Omental fat pad (tissue), 4 donors: ENCODE measurements at places on chromosomes 4 and X.

DNA sequence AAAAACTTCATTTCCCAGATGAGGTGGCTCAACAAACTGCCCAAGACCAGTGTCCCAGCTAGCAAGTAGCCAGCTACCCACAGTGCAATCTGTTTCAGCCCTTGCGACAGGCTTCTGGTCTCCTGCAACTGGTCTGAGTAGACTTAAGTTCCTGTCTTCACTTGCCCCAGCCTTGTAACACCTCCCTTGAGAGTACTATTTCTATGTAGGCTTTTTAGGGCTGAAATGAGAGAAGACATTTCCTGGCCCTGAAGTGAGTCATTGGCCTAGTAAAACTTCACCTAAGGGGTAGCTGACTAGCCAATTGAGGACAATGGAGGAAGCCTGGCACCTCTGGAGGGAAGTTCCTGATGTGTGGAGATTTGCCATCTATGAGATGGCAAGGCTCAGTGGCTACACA lies 80.1 kb upstream of the STIM2 start:
- DNase-seq = no peak

- no peak for DNase-seq
Measured at GRCh38 chr4:177485528-177485927, 43.3 kb upstream of the AGA start.

GRCh38 chr4:152666946-152667345 lies 12.9 kb downstream of the TMEM154 start:
- no peak for DNase-seq

DNA sequence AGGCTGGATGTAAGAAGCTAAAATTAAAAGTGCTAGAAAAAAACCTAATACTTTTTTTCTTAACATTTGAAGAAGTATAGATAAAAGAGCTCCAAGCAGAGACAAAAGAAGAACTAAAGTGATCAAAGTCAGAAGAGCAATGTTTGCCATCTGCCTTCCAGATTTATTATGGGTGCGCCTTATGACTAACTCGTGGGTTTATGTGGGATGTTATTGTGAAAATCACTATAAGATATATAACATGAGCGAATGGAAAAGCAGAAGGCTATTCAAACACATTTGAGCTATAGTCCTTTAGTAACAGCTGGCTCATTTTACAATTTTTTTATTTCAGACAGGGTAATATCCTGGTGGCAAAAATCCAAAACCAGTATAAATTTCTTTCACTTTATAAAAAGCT lies 1040.7 kb downstream of the RAPGEF2 start:
- DNase-seq = no peak

DNA sequence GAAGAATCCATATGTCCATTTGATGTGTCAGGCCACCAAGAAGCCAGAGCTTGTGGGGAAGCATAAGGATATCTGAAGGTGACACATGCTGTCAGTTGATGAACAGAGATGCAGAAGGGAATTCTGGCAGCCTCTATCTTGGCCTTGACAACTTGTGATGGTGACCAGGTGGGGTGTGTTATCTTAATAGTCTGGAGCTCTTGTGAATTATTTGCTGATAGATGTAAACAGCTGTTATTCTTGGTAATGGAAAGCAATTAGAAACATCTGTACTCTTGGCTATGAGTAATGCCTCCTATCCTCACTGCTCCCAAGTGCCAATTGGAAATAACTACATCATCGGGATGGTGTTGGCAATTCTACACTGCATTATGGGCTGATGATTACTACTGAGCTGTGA lies 51.9 kb downstream of the NAA11 start:
- DNase-seq = no peak

DNA sequence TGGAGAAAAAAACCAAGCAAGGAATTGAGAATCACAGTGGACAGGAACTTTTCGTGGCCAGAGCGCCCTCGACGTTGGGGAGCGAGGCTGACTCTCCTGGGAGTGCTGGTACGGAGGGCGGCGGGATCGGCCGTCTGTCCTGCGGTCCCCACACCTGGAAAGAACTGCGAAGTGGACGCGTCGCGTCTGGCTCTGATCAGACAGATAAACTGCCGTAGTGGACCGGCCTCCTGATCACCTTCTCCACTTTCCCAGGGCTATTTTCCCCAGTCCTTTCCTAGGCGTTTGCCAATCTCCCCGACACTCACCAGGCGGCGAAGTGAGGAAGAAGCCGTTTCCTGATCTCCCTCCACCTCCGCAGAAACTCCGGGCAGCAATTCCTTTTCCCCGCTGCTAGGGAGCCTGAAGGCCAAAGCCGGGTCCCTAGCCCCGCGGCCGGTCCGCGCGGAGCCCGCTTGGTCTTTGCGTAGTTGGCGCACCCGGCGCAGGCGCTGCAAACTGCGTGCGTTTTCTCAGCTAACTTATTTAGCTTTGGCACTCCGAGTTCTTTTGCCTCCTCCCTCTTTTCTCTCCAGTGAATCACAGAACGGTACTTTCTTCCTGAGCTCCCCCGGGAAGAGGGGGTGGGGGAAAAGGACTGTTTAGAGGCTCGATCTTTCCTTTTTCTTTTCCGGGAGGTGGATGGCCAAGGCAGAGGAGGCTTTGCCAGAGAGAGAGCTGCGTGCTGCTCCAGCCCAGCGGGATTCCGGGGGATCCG lies at the start of gene ARSJ:
Gene ARSJ, minus strand, starts transcription at position 500 of the 757 bp plus-strand sequence. CDS start 813 bp downstream, outside the sequence.
- no peak for DNase-seq

- DNase-seq = no peak
Measured at GRCh38 chr4:184821242-184821641, 4.5 kb downstream of the ACSL1 start.

DNA sequence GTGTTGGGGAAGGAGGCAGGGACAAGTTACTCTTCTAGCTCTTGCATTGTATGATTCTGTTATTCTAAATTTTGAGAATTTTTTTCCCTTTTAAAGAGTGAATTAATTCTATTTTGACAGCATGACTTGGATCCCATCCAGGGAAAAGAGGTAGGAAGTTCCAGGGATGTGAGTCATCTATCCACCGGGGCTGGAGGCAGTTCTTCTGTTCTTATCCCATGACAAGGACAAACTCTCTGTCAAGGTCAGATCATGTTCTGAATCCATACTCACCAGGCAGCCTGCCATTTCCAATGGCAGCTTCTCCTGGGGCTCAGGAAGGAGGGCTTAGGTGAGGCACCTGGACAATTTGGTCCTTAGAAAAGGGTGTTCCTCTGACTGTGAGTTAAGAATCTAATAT lies 132.0 kb upstream of the MED14 start:
- no peak for DNase-seq

GRCh38 chr4:54277691-54278090 lies 48.6 kb downstream of the PDGFRA start:
- DNase-seq = no peak

- DNase-seq = no peak
Measured at GRCh38 chr4:84790769-84791565, 175.5 kb downstream of the WDFY3 start.

GRCh38 chrX:13339607-13340006 lies 19.8 kb upstream of the ATXN3L start:
- no peak for DNase-seq

GRCh38 chr4:52979821-52980590 lies 117.9 kb downstream of the RASL11B start:
- no peak for DNase-seq

DNA sequence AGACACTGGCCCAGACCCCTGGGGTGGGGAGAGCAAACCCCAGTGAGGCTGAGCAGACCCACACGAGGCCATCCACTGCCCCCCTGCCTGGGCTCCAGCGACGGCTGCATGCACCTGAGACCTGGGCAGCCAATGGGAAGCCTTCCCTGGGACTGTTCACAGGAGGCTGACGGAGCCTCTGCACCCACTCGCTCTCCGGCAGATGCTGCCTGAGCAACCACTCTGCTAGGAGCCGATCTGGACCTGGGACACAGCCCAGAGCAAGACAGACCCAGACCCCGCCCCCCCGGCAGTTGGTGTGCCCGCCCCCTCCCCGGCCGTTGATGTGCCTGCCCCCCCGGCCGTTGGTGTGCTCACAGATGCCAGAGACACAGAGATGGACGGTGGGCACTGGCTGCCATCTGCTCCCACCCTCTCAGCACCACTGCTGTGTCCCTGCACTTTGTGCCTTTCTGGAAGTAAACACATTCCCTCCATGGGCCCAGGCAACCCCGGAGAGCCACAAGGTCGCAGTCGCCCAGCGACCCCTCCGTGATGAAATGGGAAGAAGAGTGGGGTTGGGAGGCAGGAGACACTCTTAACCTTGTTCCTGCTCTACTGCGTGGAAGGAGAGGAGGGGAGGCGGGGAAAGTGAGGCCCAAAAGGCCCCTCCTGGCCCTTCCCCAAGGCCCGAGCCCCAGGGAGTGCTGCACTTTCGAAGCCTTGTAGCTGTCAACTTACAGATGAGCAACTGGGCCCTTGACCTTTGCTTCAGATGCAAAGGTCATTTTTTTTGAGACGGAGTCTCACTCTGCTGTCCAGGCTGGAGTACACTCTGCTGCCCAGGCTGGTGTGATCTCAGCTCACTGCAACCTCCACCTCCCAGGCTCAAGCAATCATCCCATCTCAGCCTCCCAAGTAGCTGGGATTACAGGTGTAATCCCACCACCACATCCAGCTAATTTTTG lies 62.0 kb downstream of the ZFYVE28 start:
- no peak for DNase-seq

- no peak for DNase-seq
Measured at GRCh38 chrX:53050841-53051240, 2.3 kb downstream of the GPR173 start.

- DNase-seq = no peak
Measured at GRCh38 chr4:10655968-10656367, 28.6 kb downstream of the CLNK start.

DNA sequence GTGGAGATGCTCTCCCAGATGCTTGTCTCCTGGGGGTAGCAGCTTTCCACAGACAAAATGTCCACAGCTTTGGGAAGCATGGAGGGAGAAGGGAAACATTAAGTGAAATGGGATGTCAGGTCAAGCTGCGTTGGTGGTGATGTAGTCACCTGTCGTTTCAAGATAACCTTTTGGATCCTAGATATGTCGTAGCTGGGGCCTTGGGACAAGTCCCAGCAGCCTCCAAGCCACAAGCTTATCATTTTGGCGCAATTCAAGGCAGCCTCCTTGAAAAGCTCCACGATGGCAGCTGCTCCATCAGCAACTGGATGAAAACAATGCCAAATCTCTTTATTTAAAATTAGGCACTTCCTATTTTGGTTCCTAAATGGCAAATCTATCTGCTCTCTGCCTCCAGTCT lies 52.0 kb downstream of the RTL9 start:
- DNase-seq = no peak

DNA sequence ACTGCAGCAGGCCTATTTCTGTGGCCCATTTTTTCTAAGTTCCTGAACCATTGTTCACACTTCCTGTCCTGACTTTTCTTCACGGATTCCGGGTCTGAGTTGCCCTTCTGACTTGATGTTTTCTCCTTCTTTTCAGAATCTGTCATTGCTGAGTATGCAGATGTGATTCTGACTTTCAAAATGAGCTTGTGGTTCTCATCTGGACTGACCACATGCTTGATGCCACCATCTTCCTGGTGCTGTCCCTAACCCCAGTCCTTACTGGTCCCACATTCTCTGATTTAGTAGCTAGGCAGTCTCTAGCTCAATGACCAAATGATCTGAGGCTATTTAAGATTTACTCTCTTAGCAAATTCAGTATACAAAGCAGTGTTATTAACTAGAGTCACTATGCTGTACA lies 822.3 kb upstream of the TENM3 start:
- DNase-seq = no peak

DNA sequence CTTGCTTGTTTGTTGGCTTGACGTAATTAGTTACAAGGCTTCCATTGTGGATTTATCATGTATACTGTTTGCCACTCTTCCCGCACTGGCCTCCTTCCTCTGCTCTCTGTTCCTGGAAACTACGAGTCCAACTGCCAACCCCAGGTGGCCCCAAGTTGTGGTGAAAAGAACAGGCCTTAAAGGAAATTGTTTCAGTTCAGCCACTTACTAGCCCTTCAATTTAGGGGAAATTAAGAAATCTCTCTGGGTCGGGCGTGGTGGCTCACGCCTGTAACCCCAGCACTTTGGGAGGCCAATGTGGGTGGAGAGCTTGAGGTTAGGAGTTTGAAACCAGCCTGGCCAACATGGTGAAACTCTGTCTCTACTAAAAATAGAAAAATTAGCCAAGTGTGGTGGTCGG lies 28.0 kb downstream of the RBM47 start:
- no peak for DNase-seq

- DNase-seq = no peak
Measured at GRCh38 chr4:140363558-140363957, 9.9 kb upstream of the SCOC start.

DNA sequence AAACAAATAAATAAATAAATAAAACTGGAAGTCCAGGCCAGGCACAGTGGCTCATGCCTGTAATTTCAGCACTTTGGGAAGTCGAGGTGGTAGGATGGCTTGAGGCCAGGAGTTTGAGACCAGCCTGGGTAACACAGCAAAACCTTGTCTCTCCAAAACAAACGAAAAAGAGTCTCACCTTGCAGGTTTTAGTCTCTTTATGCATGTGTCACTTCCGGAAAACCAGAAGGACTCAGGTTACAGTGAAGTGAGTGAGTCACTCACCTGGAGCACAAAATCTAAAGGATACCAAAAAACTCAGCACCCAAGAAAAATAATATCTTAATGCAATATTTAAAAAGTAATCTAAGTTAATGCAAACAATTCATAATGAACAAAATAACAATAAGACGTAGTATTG lies 20.1 kb upstream of the SLC34A2 start:
- DNase-seq = no peak

GRCh38 chrX:115266300-115266699 lies 23.2 kb upstream of the LUZP4 start:
- DNase-seq = no peak

DNA sequence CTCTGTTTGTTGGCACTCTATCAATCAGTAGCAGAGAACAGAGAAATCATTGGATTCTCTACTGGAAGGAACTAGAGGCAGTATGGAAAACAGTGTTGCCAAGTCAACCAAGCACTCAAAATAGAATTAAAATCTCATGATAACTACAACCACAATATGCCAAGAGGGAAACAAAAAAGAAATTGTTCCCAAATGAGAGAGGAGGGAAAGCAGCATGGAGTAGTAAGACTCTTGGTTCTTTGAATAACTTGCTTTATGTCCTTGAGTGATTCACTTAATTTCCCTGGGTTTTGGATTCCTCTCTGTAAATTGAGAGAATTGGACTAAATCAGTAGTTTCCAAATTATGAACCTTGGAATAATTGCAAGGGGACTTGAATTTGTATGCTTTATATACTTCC lies 285.5 kb upstream of the ANKRD50 start:
- no peak for DNase-seq

DNA sequence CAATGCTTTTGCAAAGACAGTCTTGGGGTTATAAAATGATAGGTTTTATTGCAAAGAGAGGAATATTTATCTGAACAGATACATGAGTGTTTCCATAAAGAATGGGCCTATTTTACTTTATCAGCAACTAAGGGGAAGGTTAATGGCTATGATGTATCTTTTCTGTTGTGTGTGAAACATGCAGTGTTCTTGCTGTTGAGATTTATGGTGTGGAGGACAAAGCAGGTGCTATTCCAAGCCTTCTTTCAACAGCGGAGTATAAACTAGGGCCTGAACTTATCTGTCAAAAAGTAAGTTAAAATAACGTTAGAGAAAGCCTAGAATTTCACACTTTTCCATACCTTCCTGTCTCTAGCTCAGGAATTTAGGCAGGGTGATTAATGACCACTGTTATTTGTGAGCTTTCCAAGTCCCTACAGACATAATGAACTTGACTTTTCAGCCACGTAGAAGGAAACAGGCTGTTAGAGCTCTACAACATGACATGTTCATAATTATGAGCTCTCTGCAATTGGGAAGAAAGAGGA lies 411.4 kb downstream of the IL1RAPL1 start:
- no peak for DNase-seq
